Panc1 (cell line): ENCODE measurements at places on chromosomes 3 and 15.

DNA sequence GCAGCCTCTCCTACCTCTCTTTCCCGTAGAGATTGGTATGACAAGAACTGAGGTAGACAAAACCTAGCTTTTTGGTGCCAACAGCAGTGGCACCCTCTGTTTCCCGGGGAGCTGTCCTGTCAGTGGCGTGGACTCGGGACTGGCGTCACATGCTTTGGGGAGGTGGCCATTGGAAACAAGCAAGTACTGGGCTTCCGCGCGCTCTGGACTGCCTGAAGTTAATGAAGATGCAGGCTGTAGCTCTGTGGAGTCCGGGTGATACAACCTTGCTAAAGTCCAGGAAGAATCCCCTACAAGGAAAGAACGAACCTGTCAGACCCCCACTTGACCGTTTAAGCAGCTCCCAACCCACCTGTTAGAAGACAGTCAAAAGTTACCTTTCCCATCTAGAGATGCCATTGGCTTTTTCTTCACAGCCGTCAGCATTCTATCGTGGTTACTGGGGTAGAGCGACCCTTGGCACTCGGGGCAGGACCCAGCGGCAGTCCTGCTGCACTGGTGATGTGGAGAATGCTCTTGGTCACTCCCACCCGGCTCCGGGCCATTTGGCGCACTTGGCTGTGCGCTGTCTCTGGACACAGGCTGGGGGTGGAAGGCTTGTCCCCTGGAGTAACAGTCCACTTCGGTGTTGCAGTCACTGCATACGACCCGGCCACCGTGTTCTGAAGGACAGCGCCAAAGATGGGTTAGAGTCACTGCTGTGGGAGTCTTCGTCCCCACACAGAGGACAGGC is 120.5 kb downstream of the LRIG1 start:
- H3K27me3 ChIP-seq = no peaks in the 10 kb centered on the region
- no peaks in the 10 kb centered on the region for H3K36me3 ChIP-seq
- no peak for DNase-seq
- no peak overlapping the region for H3K4me3 ChIP-seq

- peaks cover 17% of the 10 kb centered on the region for H3K4me1 ChIP-seq
- no peak overlapping the region for H3K4me3 ChIP-seq
- H3K36me3 ChIP-seq = no peaks in the 10 kb centered on the region
- H3K27me3 ChIP-seq = no peaks in the 10 kb centered on the region
- H3K27ac ChIP-seq = no peak overlapping the region
These were observed 101.2 kb downstream of the FRMD5 start for GRCh38 chr15:44093836-44094235.

DNA sequence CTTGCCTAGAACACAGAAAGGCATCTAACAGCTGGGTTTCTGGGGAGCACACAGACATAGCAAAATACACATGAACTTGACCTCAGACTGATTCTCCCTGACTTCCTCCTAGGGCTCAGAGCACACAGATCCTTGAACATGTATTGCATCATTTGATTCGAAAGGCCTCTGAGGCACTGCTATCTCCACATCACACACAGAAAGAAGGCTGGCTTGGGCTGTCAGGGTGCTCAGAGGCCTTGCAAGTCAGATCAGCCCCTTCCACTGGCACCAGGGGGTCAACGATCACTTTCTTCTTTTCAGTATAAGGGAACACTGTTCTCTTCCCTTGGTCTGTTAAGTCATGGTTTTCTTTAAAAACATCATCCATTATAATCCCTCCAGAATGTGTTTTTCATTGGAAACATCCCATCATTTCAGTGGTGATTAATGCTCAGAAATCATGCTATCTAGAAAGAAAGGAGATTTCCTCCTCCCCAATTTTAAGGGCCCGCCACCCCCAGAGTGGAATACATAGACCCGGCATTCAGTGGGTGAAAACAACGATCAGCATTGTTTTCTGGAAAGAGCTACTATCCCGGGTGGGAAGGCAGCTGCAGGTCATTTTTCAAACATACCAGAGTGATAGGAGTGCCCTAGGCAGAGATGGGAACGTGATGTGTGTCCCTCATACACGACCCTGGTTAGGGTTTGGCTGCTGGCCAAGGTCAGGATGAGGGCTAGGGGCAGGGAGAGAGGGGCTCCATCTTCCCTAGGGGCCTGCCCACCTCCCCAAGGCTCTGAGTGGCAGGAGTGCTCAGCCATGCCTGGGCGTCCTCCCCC is 253.3 kb upstream of the LYSMD4 start:
- peak overlapping the region; percentile 34; the same call in 1 of the 2 replicates for H3K27ac ChIP-seq
- no peak for DNase-seq
- no peaks in the 10 kb centered on the region for H3K4me1 ChIP-seq
- no peaks in the 10 kb centered on the region for H3K36me3 ChIP-seq

DNA sequence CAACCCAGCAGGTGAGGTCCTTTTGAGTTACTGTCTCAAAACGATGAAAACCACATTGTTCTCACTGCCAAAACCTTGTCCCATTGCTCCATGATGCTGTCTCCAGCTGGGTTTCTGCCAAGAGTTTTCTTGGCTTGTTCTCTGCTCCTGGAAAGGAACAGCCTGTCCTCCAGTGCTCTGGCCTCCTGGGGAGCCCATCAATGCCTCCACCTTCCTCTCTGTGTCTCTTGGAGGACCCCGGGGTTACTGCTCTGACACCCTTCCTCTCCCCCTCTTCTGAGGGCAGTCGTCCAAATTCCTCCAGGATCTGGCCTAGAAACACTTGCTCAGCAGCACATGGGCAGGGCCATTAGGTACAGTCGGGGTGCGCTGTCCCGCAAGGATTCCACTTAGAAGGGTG is 63.9 kb upstream of the RGMA start:
- no peaks in the 10 kb centered on the region for H3K4me1 ChIP-seq
- no peaks in the 10 kb centered on the region for H3K27me3 ChIP-seq
- no peak for DNase-seq
- no peak overlapping the region for H3K4me3 ChIP-seq

DNA sequence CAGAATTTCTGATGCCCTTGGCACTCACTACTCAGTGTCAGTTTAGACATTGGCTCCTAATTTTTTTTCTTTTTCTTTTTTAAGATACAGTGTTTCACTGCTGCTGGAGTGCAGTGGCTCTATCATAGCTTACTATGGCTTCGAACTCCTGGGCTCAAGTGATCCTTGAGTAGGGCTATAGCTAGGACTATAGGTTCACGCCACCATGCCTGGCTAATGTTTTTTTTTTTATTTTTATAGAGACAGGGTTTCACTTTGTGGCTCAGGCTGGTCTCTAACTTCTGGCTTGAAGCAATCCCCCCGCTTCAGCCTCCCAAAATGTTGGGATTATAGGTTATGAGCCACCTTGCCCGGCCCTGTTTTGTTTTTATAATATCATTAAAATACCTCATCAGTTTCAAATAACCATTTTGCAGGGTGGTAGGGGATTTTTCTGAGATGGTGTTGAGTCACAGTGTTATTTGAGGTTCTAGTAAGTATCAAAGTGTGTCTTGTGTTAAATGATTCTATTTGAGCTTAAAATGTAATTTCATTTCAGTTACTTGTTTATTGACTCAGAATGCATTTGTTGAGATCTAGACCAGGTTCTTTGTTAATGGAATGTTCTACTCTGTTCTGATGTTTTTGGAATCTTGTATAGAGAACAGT is 7.0 kb downstream of the FNDC3B start:
- peak overlapping the region; percentile 48 for H3K27ac ChIP-seq
- peaks cover 13% of the 10 kb centered on the region; the same call in 1 of the 2 replicates for H3K36me3 ChIP-seq
- DNase-seq = no peak
- no peak overlapping the region for H3K4me3 ChIP-seq

DNA sequence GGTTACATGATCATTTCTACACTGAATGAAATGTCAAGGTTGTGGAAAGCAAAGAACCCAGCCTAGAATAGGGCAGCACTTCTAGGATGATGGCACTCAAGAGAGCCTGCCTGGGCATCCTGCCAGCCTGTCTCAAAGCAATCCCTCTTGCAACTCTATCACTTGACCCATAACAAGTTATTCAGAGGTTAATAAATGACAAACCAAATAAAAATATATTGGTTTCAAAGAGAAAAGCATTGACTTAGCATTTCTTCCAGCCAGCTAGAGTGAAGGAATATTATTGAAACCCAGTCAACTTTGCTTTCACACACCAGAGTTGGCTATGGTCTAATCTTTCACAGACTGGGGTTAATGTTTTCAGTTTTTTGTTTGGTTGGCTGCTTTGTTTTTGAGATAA is 214.6 kb upstream of the UBE2E2 start:
- H3K4me1 ChIP-seq = no peaks in the 10 kb centered on the region
- DNase-seq = no peak
- H3K27me3 ChIP-seq = no peaks in the 10 kb centered on the region
- no peaks in the 10 kb centered on the region for H3K36me3 ChIP-seq

GRCh38 chr15:55823191-55823670 is 80.3 kb upstream of the PRTG start:
- H3K36me3 ChIP-seq = no peaks in the 10 kb centered on the region
- no peak overlapping the region for H3K4me3 ChIP-seq
- H3K27me3 ChIP-seq = no peaks in the 10 kb centered on the region
- no peak for DNase-seq

GRCh38 chr15:39174332-39174731 is 406.5 kb upstream of the THBS1 start:
- no peak overlapping the region for H3K4me3 ChIP-seq
- no peaks in the 10 kb centered on the region for H3K36me3 ChIP-seq
- H3K27ac ChIP-seq = no peak overlapping the region
- H3K4me1 ChIP-seq = no peaks in the 10 kb centered on the region
- no peaks in the 10 kb centered on the region for H3K27me3 ChIP-seq
- DNase-seq = no peak

DNA sequence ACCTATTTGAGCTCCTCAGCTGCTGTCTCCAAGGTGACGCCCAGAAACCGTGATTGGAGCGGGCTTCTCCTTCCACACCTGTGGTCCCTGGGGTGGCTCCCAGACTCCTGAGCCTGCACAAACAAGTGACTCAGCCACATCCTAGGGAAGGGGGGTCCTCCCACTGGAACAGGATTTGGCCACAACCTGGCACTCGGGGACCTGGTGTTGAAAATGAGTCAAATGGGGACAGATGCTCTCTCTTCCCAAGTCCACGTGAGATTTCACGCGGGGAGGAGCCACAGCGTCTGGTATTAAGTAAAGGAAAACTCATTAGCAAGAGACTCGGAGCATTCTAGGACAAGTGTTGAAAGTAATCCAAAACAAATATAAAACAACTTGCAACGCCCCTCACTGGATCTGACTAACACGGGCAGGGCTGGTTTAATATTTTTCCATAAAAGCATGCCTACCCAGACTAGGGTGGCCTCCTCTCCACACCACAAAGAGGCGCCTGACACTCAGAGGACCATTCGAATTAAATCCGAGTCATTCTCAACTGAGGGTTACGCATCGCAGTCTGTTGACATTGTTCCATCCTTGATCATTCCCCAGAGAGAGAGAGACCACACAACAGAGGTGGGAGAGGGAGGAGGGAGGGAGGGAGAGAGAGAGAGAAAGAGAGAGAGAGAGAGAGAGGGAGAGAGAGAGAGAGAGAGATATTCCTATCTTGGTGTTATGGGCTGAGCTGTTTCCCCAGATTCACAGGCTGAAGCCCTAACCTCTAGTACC is 74.4 kb downstream of the MGLL start:
- DNase-seq = no peak
- H3K4me1 ChIP-seq = no peaks in the 10 kb centered on the region
- H3K4me3 ChIP-seq = no peak overlapping the region
- H3K27me3 ChIP-seq = peaks cover 4% of the 10 kb centered on the region; the same call in 1 of the 2 replicates
- no peak overlapping the region for H3K27ac ChIP-seq

- peaks cover 24% of the 10 kb centered on the region for H3K4me1 ChIP-seq
- H3K36me3 ChIP-seq = no peaks in the 10 kb centered on the region
- DNase-seq = no peak
- H3K27me3 ChIP-seq = no peaks in the 10 kb centered on the region
- no peak overlapping the region for H3K4me3 ChIP-seq
These were observed 102.7 kb upstream of the CHD2 start for GRCh38 chr15:92797168-92798052.

GRCh38 chr3:46478341-46478740 is 13.6 kb upstream of the LTF start:
- peaks cover 2% of the 10 kb centered on the region for H3K27me3 ChIP-seq
- no peak for DNase-seq
- H3K4me3 ChIP-seq = no peak overlapping the region
- H3K27ac ChIP-seq = no peak overlapping the region

DNA sequence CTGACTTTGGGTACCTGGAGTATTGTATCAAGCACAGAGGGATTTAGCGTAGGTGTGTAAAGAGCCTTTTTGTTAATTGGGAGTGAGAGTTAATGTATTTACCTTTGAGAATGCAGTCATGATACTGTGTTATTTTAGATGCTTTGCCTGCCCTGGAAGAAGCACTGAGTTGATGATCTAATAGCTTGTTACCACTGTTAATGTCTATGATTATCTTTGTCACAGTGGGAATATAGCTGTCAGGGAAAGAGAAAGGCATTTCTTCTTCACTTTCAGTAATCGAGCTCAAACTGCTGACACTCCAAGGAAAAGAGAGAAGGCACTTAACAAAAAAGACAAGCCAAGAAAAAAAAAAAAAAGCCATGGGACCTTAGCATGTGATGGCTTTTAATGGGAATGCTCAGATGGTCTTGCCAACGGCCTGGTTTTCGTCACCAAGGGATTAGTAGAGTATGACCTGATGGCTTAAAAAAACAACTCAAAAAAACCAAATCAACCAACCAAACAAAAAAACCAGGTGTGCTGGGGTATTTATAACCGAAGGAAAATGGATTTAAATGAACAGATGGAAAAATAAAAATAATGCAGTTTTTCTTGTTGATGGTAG is 387.4 kb downstream of the PTPRG start:
- H3K36me3 ChIP-seq = no peaks in the 10 kb centered on the region
- H3K27me3 ChIP-seq = no peaks in the 10 kb centered on the region
- no peaks in the 10 kb centered on the region for H3K4me1 ChIP-seq
- H3K4me3 ChIP-seq = no peak overlapping the region
- H3K27ac ChIP-seq = no peak overlapping the region
- DNase-seq = no peak

- H3K4me1 ChIP-seq = peaks cover 13% of the 10 kb centered on the region; the same call in 1 of the 2 replicates
- H3K27ac ChIP-seq = no peak overlapping the region; the same call in 1 of the 2 replicates
- no peak overlapping the region for H3K4me3 ChIP-seq
These were observed 305.8 kb upstream of the THBS1 start for GRCh38 chr15:39275066-39275465.

GRCh38 chr15:87294854-87295253 is 961.7 kb downstream of the NTRK3 start:
- no peak overlapping the region for H3K27ac ChIP-seq
- H3K4me3 ChIP-seq = no peak overlapping the region
- no peaks in the 10 kb centered on the region for H3K36me3 ChIP-seq
- no peaks in the 10 kb centered on the region for H3K27me3 ChIP-seq

GRCh38 chr3:50174947-50175524 is 16.4 kb upstream of the GNAT1 start:
- no peak overlapping the region for H3K4me3 ChIP-seq
- no peaks in the 10 kb centered on the region; the same call in 1 of the 2 replicates for H3K36me3 ChIP-seq
- H3K27me3 ChIP-seq = no peaks in the 10 kb centered on the region
- H3K4me1 ChIP-seq = peaks cover 43% of the 10 kb centered on the region
- no peak for DNase-seq
